Hindlimb muscle (tissue), 1 donor: ENCODE measurements at places on chromosomes 3 and 15. TPM values are rescaled to one million over a fixed set of nuclear protein-coding genes. Genes with fewer than 3 reads are reported as not detected.

DNA sequence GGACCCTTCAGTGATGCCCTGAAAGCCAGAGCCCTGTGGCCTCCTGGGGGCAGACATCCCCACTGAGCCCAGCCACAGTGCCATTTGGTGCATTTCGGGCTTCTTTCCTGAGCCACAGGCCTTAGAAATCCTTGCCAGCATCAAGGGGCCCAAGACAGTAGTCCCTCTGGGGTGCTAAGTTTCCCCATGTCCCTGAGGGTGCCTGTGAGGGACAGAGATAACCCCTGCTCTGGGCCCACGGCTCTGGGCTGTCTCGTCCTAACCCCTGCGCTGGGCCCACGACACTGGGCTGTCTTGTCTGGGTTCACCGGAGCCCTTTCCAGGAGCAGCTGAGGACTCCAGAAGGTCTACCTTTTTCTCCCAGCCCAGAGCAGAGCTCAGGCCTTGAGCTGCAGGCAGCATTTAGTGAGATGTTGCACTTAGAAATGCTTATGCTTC lies 45.1 kb upstream of the FGD5 start:
- no peak for DNase-seq

GRCh38 chr3:63245726-63246241 lies 32.3 kb upstream of the SYNPR start:
- DNase-seq = no peak

DNA sequence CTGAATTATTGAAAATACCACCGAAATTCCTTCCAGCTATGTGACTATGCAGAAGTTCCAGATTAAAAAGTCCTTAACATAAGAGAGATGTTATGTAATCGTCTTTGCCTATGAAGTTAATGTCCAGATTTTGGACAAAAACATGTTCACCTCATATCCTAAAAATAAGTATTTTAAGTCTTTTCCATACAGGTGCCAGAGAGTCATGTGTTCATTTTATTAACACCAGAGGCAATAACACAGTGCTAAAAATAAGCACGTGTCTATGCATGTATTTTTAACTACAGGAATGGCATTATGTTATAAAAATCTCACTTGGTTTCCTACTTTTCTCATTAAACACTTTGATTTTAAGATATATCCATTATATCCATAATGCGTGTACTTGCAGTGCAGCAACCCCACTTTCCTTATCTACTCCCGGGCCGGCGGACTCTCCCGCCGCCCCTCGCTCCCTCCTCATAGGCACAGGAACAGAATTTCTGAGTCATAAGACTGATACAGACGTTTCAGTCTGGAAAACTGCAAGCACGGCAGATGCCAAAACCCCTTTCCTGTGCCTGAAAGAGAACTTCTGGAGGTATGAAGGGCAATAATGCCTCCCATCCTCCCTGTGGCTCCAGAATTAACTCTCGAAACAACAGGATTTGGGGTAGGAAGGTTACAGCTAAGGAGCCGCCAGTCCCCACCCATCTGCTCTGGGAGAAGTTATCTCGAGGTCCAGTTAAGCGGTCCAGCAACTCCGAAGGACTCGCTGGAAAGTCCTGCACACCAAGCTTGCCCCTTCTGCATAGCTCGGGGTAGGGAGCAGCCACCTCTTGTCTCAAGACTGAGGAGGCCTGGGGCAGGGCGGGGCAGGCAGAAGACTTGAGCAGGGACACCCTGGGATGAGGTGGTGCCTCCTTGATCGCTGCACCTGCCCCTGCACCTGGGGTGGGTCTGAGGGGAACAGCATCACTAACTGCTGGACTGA lies 22.3 kb upstream of the PSTPIP1 start:
- peak; percentile 61 for DNase-seq

CACNA2D2 gene
- 8.2 TPM for polyA plus RNA-seq

- DNase-seq = no peak
Observed at GRCh38 chr15:58119016-58119415, 19.2 kb upstream of the AQP9 start.

DNA sequence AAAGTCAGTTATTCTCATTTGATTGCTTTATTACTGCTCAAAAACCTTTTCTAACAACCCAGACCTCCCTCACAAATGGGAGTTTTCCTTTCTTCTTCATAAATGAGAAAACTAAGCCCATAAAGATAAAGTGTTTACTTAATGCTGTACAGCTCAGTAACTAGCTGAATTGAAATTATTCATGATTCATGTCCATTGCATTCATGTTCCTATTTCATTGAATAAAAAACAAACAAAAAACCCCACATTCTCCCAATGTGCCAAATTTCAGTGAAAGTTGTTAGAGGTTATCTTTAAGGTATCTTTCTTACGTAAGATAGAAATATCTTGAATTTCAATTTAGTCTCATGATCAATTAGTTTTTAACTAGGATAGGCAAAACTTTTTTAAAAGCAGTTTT lies 2.8 kb downstream of the PLSCR2 start:
- DNase-seq = no peak

- DNase-seq = no peak
Observed at GRCh38 chr3:131303848-131304247, 77.7 kb upstream of the NUDT16 start.

- DNase-seq = peak; percentile 30
Observed at GRCh38 chr3:22361521-22361920, 610.5 kb upstream of the ZNF385D start.

GRCh38 chr15:78567531-78567930 lies 2.2 kb downstream of the CHRNA5 start:
- no peak for DNase-seq

TP63 gene
- polyA plus RNA-seq = 17.1 TPM

SYNM gene
- polyA plus RNA-seq = 79.5 TPM

DNA sequence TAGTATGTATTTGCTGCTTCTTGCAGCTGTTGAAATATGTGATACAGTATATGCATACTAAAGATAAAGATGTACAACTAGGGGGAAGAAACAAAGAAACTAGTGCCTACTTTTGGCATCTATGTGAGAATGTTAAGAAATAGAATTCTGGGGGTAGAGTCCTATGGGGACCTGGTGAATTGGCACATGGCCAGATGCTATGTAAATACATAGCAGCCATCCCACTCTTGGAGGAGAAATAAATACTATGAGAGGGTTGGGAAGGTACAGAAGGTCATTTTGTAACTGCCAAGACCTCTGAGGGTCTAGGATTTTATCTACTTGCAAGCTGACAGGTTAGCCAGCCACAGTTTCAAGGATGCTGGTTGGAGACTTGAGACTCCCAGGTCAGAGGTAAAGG lies 298.3 kb upstream of the TBL1XR1 start:
- no peak for DNase-seq

DNA sequence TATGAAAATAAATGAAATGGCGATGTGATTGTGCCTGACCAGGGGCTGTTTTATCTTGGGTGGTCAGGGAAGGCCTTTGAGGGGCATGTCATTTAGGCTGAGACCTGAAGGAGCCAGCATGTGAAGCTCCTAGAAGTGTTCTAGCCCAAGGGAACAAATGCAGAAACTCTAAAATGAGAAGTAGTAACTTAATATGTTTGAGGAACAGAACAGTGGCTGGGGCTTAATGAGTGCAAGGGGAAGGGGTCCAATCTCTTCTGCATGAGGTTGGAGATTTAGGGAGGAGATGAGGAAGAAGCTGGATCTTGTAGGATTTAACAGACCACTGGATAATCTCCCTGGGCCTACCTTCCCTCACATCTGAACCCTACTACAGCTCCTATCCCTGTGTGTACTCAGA lies 110.5 kb downstream of the AKAP13 start:
- DNase-seq = no peak

- DNase-seq = no peak
Observed at GRCh38 chr3:108407886-108408285, 102.5 kb downstream of the MYH15 start.

- no peak for DNase-seq
Observed at GRCh38 chr3:124229420-124229819, 237.5 kb upstream of the ROPN1 start.

- DNase-seq = no peak
Observed at GRCh38 chr3:108292905-108293328, 3.4 kb upstream of the HHLA2 start.

DNA sequence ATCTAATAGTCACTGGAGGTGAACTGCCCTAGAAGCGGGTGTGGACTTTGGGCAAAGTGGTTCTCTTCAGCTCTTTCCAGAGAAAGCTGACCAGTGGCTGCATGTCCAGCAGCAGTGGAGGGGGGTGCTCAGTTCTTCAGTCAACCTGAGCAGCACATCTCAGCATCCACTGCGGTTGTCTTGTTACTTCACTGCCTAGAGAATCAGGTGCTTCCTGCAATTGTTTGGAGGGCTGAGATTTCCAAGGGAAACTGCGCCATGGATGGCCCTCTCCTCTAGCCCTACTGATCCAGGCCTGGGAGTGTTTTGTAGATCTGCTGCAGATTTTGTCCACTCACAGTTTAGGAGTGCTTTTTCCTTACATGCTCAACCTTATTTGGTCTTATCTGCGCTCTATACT lies 65.6 kb upstream of the CFAP161 start:
- DNase-seq = no peak

- no peak for DNase-seq
Observed at GRCh38 chr3:19595884-19596283, 338.1 kb downstream of the EFHB start.

PLA2G4E gene
- 1.8 TPM for polyA plus RNA-seq

KCNAB1 gene
- 3.8 TPM for polyA plus RNA-seq

DNA sequence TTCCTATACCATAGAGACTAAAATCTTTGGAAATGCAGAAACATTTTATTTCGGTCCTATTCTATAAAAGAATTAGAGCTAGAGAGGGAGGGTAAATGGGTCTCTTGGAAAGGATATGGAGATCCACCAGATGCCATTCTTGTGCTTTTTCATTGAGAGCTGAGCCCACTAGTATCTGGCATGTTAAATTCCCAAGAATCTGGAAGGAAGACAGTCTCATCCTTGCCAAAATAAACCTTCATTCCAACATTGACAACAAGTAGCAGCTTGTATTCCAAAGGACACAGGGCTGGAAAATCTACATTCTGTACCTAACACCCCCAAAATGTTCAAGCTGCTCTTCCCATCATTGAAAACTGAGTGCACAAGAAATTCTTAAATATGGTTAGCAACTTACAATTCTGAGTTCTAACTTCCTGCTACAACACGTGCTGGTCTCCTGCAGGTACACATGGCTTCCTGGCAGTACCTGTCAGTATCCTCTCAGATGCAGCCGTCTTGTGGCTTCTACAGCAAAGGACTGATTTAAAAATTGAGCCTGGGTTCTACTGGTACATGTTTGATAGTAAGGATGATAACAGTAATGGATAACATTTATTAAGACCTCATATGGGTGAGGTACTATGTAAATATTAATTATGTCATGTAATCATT lies 348.1 kb downstream of the SV2B start:
- DNase-seq = no peak
